Spleen (tissue), 13 donors: ENCODE measurements at places on chromosomes 7 and 10. TPM values are rescaled to one million over a fixed set of nuclear protein-coding genes. Genes with fewer than 3 reads are reported as not detected.

The THSD7A gene
- 4.0 TPM for total RNA-seq

The TMEM184A gene
- total RNA-seq = not detected

The GIMAP4 gene
- total RNA-seq = 169 TPM

The IFIT3 gene
- 33.0 TPM for total RNA-seq

The ARHGAP19 gene
- total RNA-seq = 25.0 TPM

GRCh38 chr7:116232350-116232749, 22.0 kb downstream of the TES start:
- H3K4me1 ChIP-seq = peaks cover 26% of the 10 kb centered on the region
- H3K27ac ChIP-seq = no peak overlapping the region
- DNase-seq = no peak
- H3K4me3 ChIP-seq = no peak overlapping the region

- H3K4me1 ChIP-seq = peaks cover 35% of the 10 kb centered on the region
- H3K4me3 ChIP-seq = no peak overlapping the region
- H3K27me3 ChIP-seq = no peaks in the 10 kb centered on the region
- DNase-seq = no peak
- no peaks in the 10 kb centered on the region for H3K36me3 ChIP-seq
Measured at GRCh38 chr7:77738871-77739270, 42.6 kb downstream of the RSBN1L start.

- H3K27ac ChIP-seq = no peak overlapping the region
- DNase-seq = no peak
- H3K27me3 ChIP-seq = no peaks in the 10 kb centered on the region
- H3K4me1 ChIP-seq = no peaks in the 10 kb centered on the region
- no peak overlapping the region for H3K4me3 ChIP-seq
Measured at GRCh38 chr10:63910806-63911205, 389.6 kb downstream of the REEP3 start.

DNA sequence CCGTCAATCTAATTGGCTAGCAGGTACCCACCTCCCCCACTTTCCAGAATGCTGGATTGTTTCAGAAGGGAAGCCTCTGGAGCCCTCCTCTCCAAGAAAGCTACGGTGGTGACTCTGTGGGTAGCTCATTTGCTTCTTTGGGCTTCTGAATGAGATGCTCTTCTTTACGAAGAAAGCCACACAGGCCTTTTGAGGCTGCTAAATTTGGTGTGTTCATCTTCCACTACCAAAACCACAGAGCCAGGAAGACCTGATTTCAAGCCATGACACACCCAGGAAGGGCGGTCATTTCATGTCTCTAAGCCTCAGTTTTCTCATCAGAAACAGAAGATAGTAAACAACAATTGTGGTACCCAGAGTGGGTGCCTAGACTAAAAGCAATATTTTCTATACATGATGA, 901.2 kb downstream of the KCNMA1 start:
- DNase-seq = no peak
- H3K4me3 ChIP-seq = no peak overlapping the region
- H3K4me1 ChIP-seq = no peaks in the 10 kb centered on the region
- no peak overlapping the region for H3K27ac ChIP-seq
- H3K36me3 ChIP-seq = no peaks in the 10 kb centered on the region
- no peaks in the 10 kb centered on the region for H3K27me3 ChIP-seq

GRCh38 chr7:150716939-150717338, 526 bp downstream of the GIMAP1 start:
- peaks cover 2% of the 10 kb centered on the region for H3K36me3 ChIP-seq
- no peaks in the 10 kb centered on the region for H3K27me3 ChIP-seq
- peaks cover 46% of the 10 kb centered on the region for H3K4me1 ChIP-seq

GRCh38 chr10:112209684-112210131, 26.1 kb upstream of the GPAM start:
- H3K27ac ChIP-seq = no peak overlapping the region
- no peaks in the 10 kb centered on the region for H3K4me1 ChIP-seq
- no peak for DNase-seq
- no peak overlapping the region for H3K4me3 ChIP-seq
- H3K27me3 ChIP-seq = peaks cover 14% of the 10 kb centered on the region

- no peaks in the 10 kb centered on the region for H3K27me3 ChIP-seq
- no peaks in the 10 kb centered on the region for H3K36me3 ChIP-seq
- no peak overlapping the region for H3K4me3 ChIP-seq
- H3K27ac ChIP-seq = no peak overlapping the region
- no peaks in the 10 kb centered on the region for H3K4me1 ChIP-seq
- DNase-seq = no peak
Measured at GRCh38 chr7:82685214-82685613, 241.6 kb upstream of the CACNA2D1 start.

- DNase-seq = no peak
- H3K27ac ChIP-seq = peak overlapping the region; percentile 4
- no peaks in the 10 kb centered on the region for H3K27me3 ChIP-seq
- H3K36me3 ChIP-seq = no peaks in the 10 kb centered on the region
Measured at GRCh38 chr10:95474228-95475002, 86.8 kb downstream of the SORBS1 start.

- no peaks in the 10 kb centered on the region for H3K4me1 ChIP-seq
- H3K27me3 ChIP-seq = no peaks in the 10 kb centered on the region
- H3K27ac ChIP-seq = no peak overlapping the region
- H3K4me3 ChIP-seq = no peak overlapping the region
Measured at GRCh38 chr10:5575144-5575481, 50.4 kb downstream of the CALML3 start.

DNA sequence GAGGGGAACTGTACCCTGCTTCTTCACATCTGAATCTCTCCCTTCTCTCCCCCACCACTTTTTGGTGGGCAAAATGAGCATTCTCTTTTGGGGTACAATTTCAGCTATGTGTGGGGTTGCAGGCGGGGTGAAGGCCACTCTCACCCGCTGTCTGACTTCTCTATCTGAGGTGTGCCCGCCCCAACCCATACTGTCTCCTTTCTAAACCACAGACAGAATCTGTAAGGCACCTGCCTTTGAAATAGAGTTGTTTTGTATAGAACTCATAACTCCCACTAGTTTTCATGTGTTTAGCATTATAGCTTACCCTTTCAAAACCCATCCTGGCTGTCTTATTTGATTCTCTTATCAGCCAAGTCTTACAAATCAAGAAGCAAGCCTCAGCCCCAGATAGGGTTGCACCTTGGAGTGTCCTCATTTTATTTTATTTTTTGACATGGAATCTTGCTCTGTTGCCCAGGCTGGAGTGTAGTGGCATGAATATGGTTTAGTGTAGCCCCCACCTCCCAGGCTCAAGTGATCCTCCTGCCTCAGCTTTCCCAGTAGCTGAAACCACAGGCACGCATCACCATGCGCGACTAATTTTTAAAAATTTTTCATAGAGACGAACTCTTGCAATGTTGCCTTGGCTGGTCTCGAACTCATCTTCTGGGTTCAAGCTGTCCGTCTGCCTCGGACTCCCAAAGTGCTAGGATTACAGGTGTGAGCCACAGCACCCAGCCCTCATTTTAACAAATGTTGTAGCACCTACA, 11.9 kb downstream of the TSPAN14 start:
- peak overlapping the region; percentile 99 for H3K27ac ChIP-seq
- DNase-seq = peak; percentile 49
- H3K27me3 ChIP-seq = no peaks in the 10 kb centered on the region

DNA sequence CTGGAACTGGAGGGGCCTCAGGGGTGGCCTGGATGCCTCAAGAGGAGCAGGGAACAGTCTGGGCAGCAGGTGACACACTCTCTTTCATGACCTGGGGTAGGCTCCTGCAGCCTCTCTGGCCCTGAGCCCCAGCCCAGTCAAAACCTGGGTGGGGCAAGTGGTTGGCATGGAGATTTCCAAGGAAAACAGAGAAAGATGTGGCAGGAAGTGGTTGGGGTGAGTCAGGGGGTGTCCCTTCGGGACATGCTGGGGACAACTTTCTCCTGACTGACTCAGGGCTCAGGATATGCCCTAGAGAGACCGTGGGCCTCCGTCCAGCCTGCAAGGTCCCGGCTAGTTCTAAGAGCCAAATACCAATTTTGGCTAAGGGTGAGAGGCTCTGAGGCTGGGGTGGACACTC, 2.9 kb downstream of the AQP1 start:
- H3K36me3 ChIP-seq = no peaks in the 10 kb centered on the region
- H3K27ac ChIP-seq = no peak overlapping the region
- H3K4me3 ChIP-seq = no peak overlapping the region
- H3K4me1 ChIP-seq = peaks cover 7% of the 10 kb centered on the region
- H3K27me3 ChIP-seq = no peaks in the 10 kb centered on the region
- DNase-seq = no peak

- H3K4me3 ChIP-seq = no peak overlapping the region
- no peak for DNase-seq
- no peaks in the 10 kb centered on the region for H3K36me3 ChIP-seq
Measured at GRCh38 chr7:91398341-91398740, 134.1 kb downstream of the FZD1 start.

DNA sequence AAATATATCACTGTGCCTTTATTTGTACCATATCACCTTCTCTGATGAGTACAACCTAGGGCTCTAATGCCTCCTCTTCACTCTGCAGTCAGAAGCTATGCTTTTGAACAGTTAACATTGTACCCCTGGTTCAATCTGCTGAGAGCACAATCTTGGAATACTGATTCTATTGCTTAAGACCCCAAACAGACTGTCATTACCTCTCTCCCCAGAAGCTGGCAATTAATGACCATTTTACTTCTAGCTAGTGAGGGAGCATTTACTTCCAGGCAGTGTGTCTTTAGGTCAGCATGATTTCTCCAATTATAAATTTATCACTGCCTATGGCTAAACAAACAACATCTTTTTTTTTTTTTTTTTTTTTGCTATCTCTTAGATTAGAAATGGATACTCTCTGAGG, 36.0 kb upstream of the SPOCK2 start:
- DNase-seq = no peak
- H3K27ac ChIP-seq = no peak overlapping the region
- H3K36me3 ChIP-seq = peaks cover 55% of the 10 kb centered on the region
- H3K4me3 ChIP-seq = no peak overlapping the region
- H3K4me1 ChIP-seq = no peaks in the 10 kb centered on the region
- H3K27me3 ChIP-seq = no peaks in the 10 kb centered on the region

GRCh38 chr7:110918949-110919548, 171.9 kb upstream of the LRRN3 start:
- no peaks in the 10 kb centered on the region for H3K4me1 ChIP-seq
- no peak overlapping the region for H3K4me3 ChIP-seq
- H3K27ac ChIP-seq = no peak overlapping the region

DNA sequence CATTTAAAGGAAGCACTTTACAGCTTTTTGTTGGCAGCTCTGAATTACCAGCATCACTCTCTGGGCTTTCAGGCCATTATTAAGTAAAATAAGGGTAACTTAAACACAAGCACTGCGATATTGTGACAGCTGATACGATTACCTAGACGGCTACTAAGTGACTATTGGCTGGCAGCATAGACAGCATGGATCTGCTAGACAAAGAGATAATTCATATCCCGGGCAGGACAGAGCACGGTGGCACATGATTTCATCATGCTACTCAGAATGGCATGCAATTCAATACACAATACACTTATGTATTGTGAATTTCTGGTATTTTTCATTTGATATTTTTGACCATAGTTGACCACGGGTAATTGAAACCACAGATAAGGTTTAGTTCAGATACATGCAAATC, 522.0 kb upstream of the LRRN3 start:
- no peaks in the 10 kb centered on the region for H3K4me1 ChIP-seq
- H3K27me3 ChIP-seq = no peaks in the 10 kb centered on the region
- no peaks in the 10 kb centered on the region for H3K36me3 ChIP-seq
- no peak for DNase-seq

DNA sequence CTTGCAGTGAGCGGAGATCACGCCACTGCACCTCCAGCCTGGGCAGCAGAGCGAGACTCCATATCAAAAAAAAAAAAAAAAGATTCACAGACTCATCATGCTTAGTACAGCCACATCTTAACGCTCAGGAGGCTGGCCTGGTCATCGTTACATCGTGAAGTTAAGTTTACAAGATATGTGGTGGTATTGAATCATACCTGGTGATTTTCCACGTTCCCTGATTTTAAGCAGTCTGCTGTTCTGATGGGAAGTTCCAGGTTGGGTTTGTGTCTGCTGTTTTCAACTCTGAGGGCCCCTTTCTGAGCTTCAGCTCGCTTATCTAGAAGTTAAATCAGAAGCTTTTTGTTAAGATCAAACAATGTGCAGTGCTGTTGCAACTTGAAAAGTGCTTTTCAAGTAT, 6.9 kb downstream of the PPP2R2D start:
- H3K4me1 ChIP-seq = peaks cover 62% of the 10 kb centered on the region
- H3K36me3 ChIP-seq = peaks cover 73% of the 10 kb centered on the region
- DNase-seq = peak; percentile 4
- no peak overlapping the region for H3K4me3 ChIP-seq
- no peaks in the 10 kb centered on the region for H3K27me3 ChIP-seq
